Posterior vena cava (tissue), 2 donors: ENCODE measurements at places on chromosomes 1 and 21. TPM values are rescaled to one million over a fixed set of nuclear protein-coding genes. Genes with fewer than 3 reads are reported as not detected.

SLC35A3 gene
- 25.7 TPM for total RNA-seq

NOL9 gene
- 21.2 TPM for total RNA-seq

PADI3 gene
- total RNA-seq, result not detected

VASH2 gene
- total RNA-seq, result 3.3 TPM

SLAMF9 gene
- not detected for total RNA-seq

KCNN3 gene
- total RNA-seq, result 2.0 TPM

ERICH3 gene
- total RNA-seq, result 0.19 TPM

- no peak for DNase-seq
Observed at GRCh38 chr1:34478515-34479076, 276.3 kb upstream of the GJB5 start.

DNA sequence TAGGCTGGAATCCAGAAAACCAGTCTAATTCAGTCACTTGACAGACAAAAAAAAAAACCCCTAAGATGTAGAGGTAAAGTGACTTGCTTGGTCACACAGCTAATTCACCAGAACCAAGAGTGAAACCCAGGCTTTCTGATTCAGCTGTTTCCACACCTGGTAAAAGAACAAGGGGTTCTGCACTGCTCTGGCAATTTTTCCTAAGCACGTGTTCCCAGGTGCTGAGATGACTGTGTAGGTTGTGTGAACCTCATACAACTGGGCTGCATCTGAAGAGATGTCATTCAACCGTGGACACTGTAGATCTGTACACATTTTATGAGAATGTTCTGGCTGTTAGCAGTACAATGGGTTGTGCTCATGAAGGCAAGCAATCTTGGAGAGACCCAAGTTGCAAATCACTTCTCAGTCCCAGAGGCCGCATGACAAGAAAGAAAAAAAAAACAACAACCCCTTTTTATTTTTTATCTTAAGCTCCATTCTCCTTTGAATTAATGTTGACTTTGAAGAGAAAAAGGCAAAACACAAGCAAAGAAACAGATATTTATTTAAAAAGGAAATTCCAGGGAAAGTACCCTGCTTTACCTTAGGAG, 95.4 kb downstream of the INTS7 start:
- no peak for DNase-seq

- DNase-seq, result no peak
Observed at GRCh38 chr1:113991467-113991997, 12.3 kb downstream of the OLFML3 start.

- peak; percentile 75 for DNase-seq
Observed at GRCh38 chr1:109762821-109763645, 690 bp downstream of the EPS8L3 start.

- DNase-seq, result no peak
Observed at GRCh38 chr1:232145768-232146167, 484.2 kb downstream of the SIPA1L2 start.

GRCh38 chr1:92186081-92186480, 31.6 kb upstream of the C1orf146 start:
- DNase-seq, result no peak

DNA sequence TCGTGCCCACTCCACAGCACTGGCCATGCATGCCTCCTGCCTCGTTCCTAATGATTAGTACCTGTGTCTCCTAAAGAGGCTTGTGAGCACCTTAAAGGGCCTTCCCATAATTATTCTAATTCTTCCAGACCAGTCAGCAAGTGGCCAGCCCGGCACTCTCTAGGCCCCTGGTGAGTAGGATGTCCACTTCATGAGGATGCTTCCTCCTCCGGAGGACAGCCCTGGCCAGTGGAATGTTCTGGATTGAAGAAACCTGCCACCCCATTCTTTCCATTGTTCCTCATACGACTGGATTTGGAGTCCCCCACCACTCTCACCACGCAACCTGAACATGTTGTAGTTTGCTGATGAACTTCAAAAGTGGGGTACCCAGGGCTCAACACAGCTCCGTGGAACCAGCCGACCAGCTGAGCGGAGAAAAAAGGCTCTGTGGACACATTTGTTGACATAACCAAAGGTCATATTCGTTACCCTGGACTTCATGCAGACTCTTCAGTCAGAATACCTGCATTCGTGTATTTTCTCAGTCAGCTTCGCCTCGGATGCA, 46.7 kb upstream of the LBR start:
- no peak for DNase-seq

GRCh38 chr1:203045821-203046594, 19.7 kb downstream of the PPFIA4 start:
- peak; percentile 66 for DNase-seq

DNA sequence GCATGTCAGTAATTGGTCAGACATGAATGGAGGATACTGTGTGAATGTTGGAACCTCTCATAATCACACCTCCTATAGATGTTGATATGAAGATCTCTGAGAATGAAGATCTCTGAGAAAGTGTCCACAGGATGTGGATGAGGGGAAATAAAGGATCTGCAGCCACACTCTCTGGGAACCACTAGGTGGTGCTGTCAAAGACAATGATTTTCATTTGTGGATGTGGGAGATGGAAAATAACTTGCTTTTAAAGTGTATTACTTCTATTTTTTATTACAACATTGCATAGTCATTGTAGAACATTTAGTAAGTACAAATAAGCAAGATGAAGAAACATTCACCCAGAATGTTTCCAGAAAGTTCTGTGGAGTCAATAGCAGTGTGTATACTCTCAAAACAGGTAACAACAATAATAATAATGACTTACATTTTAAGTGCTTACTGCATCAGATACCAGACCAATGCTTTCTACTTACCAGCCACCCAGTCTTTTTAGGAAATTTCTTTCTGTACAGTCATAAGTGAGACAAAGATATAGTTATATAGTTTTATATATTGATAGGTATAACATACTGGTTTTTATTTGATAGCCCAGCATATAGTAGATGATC, 128.2 kb downstream of the ATG4C start:
- no peak for DNase-seq

- DNase-seq, result peak; percentile 77
Observed at GRCh38 chr1:77282187-77282865, 507 bp downstream of the AK5 start.

DNA sequence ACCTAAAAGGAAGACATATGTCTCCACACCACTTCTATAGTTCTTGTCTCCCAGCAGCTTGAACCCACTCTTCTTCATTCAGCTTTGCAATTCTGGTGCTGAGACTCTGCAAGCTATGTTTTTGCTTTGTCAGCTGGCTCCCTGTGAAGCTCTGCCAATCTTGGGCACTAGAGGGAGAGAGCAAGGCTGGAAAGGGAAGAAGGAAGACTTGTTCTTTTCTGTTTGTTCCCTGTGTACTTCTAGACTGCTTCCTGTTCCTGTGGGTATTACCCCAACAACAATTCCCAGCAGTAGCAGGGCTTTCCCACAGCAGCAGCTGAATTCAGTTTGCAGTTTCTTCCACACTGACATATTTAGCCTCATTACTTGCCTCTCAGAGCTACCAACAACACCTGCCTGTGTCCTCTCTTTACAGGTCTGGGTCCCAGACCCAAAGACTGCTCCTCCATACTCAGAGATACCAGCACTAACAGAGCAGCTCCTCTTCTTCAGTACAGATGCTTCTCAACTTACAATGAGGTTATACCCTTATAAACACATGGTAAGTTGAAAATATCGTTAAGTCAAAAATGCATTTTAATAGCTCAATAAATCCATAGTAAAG, 275.2 kb upstream of the NEGR1 start:
- no peak for DNase-seq

DNA sequence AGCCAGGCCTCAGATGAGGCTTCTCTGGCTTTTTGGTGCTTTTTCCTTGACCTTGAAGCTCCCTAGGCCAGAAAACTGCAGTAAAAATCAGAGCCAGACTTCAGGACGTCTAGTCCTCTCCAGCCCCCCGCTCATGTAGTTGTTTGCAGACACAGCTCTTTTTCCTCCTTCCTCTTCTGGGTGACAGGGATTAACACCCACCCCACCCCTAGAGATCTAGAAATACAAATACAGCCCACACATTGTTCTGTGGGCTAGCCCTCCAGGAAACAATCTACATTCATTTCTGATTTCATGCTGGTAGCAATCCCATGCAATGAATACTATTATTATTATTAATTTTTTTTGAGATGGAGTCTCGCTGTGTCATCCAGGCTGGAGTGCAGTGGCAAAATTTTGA, 9.9 kb upstream of the CLSTN1 start:
- DNase-seq, result no peak

DNA sequence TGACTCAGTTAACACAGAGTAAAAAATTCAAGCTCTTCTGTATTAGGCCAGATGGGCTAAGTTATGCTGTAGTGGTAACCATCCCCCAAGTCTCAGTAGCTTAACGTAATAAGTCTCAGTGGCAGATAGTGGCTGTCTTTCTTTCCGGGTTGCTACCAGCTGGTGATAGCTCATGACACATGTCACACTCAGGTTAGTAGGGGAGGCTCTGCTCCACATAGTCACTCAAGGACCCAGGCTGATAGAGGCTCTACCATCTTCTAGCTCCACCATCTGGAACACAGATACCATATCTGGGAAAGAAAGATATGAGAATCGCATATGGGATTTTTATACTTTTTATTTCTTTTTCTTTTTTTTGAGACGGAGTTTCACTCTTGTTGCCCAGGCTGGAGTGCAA, 16.2 kb upstream of the MEF2D start:
- DNase-seq, result no peak

- no peak for DNase-seq
Observed at GRCh38 chr1:33482412-33482811, 10.0 kb downstream of the ZSCAN20 start.

DNA sequence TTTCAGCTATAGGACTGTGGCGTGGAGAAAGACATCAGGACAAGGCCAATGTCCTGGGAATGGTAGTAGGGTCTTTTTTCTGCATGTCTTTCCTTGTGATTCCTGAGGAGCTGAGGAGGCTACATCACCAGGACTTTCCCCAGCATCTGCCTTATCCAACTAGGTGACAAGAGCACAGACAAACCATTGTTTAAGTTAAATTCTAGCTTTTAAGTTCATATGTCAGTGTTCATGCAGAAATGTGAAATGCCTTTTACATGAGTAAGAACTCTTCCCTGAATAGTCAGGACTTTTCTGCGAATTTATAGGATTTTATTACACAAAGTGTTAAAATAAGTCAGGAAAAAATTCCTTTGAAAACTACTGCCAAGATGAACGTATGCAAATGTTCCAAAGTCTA, 154.2 kb downstream of the PTGER3 start:
- DNase-seq, result no peak

- peak; percentile 100 for DNase-seq
Observed at GRCh38 chr1:244048256-244049161, 2.6 kb upstream of the ZBTB18 start.
